ENCODE measurements at places on chromosomes 2 and 18.

DNA sequence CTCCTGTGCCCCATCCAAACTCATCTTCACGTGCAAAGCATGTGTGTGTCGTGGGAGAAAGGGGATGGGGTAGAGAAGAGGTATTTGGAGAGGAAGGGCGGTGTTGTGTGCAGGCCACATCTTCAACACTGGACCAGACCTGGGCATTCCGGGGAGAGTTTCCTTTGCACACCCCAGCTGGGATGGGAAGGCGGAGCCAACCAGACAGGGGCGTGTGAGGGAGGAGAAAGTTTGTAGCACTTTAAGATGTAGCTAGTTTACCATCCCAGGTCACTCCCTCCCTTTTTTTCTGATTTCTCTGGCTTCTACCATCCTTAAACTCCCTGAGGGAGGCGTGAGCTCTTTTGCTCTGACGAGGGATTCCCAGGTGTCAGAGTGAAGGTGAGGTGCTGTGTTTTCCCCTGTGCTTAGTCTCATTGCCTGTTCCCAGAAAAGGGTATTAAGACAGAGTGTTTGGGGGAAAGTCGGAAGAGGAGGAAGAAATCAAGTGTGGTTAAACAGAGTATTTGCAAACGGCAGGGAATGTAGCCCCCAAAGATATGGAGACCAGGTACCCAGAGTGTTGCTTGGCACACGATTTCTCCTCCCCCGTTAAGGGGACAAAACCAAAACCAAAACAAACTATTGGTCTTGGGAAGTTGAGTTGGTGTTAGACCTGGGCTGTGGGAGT, 1.6 kb downstream of the SETBP1 start:
- no peak for DNase-seq

GRCh38 chr2:147636886-147637285, 207.9 kb upstream of the ACVR2A start:
- DNase-seq, result peak; percentile 15

DNA sequence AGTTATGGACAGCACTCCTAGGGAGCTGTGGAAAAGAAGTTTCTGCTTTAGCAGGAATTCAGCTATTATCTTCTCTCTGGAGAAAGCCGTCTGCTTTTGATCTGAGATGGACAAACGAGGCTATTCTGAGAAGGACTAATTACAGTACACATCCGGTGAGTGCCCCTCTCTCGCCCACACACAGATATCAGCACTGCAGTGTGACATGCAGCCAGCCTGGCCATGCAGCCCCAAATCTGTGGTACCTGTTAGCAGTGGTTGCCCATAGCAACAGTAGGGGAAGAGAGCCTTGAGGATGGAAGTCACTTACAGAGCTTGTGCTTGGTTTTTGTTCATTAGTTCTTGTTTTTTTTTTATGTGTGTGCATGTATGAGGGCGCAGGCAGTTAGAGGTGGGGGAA, 73.9 kb upstream of the TRIB2 start:
- DNase-seq, result no peak

DNA sequence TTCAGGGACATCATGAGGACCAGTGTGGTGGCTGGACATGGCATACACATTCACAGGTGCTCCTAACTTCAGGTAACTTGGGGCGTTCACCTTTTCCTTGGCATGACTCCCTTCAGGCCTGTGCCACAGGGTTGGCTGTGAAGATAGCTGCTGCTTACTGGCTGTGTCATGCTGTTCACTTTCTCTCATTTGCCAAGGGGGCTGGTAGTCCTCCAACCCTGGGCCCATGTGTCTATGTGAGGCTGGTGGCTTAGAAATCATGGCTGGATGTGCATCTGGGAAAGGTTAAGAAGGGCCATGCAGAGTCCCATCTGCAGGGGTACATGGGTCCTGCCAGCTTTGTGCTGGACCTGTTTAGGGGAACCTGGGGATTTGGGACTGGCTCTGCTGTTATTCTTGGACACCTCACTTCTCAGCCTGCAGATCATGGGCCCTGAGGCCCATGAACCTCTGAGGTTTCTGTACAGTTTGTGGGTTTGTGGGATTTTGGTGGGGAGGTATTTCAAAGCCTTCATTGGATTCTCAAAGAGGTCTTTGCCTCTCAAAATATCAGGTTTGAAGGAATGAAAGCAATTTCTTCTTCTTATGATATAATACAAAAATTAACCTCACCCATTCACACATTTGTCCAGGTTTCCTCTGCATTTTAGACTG, 62.9 kb downstream of the FHOD3 start:
- DNase-seq, result no peak

GRCh38 chr18:57959278-57959677, 84.7 kb upstream of the NEDD4L start:
- peak; percentile 53 for DNase-seq

DNA sequence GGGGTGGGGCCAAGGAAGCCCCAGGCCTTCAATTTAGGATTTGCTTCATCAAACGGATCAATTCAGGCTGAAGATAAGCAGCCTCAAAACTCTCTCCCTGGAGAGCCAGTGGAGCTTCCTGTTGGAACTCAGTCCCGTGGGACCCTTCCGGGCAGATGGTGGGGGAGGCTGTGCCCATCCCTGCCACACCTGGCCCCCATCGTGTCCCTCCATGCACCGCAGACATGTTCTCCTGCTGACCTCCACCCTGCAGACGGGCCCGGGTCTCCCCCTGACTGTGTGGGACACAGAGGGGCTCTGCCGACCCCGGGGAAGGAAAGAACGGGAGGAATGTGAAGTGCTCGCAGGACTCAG, 144.2 kb downstream of the TPO start:
- DNase-seq, result no peak

- no peak for DNase-seq
These were observed 73.2 kb upstream of the DSC1 start for GRCh38 chr18:31235856-31236255.

DNA sequence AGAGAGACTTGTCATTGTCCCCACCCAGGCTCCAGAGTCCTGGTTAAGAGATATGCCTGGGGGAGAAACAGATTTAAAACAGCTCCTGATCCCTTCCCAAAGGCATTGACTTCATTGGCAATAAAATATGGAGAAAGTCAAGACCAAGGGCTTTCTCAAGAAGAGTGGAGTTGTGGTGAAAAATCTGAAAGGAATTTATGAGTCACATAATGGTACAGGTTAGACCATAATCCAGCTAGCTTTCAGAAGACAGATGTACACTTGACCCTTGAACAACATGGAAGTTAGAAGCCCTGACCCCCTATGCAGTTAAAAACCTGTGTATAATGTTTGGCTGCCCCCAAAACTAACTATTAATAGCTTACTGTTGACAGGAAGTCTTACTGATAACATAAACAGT, 599.1 kb upstream of the SOX11 start:
- no peak for DNase-seq

GRCh38 chr18:55375930-55376329, 212.1 kb downstream of the TCF4 start:
- no peak for DNase-seq

DNA sequence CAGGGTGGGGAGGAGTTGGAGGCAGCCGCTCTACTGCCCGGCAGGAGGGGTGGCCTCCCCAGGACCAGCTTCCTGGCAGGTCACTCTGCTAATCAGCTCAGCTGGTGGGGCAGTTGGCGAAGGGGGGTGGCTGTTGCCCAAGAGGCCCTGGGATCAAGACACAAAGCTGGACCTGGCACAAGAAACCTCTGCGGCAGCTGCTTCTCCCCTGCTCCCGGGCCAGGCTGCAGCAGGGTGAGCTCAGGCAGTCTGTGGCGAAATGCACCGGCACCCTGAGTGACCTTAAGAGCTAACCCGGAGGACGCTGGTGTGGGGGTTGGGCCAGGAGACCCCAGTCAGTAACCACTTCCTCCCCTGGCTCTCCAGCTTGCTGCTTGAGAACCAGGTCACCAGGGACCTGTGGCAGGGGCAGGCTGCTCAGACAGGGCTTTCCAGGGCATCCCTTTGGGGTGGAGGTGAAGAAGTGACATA, 31.1 kb downstream of the TOGARAM2 start:
- no peak for DNase-seq

DNA sequence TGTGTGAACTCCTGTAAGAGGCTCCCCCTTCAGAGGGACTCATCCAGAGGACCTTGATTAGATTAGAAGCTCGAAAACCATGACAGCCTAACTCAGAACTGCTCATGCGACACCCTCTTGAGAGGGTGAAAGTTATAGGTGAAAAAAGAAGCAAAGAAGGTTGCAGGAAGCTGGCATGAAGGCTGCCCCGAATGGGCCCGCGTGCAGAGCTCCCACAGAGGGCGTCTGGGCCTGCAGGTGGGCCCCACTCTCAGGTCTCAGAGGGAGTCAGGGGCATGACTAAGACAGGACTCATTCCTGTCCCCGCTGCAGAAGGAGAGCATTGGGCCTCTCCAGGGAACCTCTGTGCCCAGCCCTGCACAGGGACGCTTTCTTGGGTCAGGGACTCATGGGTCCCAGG, 235.4 kb downstream of the EIPR1 start:
- no peak for DNase-seq

GRCh38 chr2:37871456-37872191, 53.5 kb upstream of the RMDN2 start:
- DNase-seq, result no peak

GRCh38 chr18:79576686-79577351, 102.8 kb upstream of the CTDP1 start:
- peak; percentile 84 for DNase-seq

GRCh38 chr2:191218292-191218898, 26.8 kb upstream of the MYO1B start:
- DNase-seq, result peak; percentile 50

- no peak for DNase-seq
These were observed 182.1 kb upstream of the CCDC68 start for GRCh38 chr18:55141318-55141717.

- no peak for DNase-seq
These were observed 10.7 kb upstream of the GYPC start for GRCh38 chr2:126645211-126645618.

- DNase-seq, result no peak
These were observed 39.4 kb downstream of the SPC25 start for GRCh38 chr2:168850846-168851245.

DNA sequence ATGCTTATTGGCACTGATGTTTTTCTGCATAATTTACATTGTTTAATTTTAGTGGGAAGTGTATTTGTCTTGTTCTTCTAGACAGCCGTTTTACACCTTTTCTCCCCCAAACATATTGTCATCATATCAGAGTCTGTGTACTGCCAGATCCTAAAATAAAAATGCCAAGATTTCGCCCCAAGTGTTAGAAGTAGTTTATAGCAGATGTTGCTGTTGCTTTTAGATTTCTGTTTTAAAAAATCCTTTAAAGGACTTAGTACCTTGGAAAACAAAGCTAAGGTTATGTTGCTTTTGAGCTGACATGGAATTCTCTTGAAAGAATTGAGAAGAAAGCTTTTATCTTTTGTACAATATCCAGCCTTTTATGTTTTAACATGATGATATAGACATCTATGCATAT, 36.0 kb downstream of the NAB1 start:
- no peak for DNase-seq

DNA sequence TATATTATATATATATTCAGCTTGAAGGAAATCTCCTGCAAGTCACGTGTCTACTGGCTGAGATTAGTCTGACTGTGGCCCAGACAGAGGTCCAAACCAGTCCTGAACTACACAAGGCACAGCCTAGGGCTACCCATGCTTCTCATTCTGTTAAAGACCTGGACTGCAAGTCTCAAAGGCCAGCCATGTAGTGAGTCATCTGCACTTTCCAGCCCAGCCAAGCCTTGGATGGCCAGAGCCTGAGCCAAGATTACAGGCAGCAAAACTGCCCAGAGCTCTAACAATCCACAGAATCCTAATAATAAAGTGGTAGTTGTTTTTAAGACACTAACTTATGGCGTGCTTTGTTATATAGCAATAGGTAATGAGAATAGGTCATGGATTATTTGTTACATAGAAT, 259.6 kb downstream of the SS18 start:
- DNase-seq, result no peak

DNA sequence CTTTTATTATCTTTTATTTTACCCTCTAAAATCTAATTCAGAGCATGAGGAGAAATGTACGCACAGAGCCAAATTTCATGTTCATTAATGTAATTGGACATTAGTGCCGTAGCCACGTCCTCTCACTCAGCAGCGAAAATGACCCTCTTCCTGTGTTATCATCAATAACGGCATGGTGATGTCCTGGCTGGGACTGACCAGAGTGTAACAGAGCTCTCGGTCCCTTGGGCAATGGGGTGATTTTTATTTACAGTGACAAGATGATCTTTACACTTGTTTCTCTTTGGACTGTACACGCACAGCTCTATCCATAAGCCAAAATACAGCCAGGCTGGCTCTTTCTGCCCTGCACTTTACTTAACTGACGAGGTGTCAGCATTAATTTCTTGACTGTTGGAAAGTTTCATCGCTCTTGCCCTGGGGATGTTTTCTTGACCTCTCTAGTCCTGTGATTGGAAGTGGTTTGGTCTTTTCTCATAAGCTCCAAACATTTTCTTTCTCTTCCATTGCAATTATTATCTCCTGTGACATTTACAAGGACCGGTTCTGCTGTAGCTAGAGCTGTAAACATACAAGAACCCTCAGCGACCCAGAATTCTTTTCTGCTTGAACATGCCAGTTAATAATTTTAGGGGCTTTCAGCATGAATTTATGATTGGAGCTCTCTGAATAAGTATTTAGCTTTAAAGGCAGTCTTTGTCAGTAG, 308.0 kb upstream of the PIK3C3 start:
- DNase-seq, result no peak

DNA sequence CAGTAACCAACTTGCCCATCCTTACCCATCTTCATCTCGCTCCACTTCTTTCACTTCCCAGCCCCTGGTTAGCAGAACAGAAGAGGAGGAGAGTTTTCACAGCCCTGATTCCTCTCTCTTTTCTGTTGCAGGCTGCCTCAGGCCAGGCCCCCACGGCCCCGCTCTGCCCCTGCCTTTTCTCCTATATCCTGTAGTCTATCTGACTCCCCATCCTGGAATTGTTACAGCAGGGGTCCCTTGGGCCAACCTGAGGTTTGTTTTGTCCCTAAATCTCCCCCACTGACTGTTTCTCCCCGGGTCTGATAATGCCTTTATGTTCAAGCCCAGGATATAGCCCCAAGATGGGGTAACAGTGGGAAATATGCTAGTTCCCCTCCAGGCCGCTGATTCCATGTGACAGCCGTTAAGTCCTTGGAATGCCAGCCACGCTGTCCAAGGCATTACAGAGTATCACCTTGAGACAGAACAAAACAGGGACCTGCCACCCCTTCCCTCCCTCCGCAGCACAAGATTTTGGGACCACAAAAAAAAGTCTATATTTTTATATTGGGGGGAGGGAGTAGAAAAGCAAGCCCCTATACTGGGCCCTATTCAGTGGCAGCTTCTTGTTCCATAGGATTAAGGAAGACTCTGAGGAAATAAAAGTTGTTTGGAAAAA, 1.4 kb downstream of the OST4 start:
- no peak for DNase-seq

GRCh38 chr2:39522518-39522877, 85.4 kb upstream of the MAP4K3 start:
- DNase-seq, result no peak

- DNase-seq, result no peak
These were observed 44.7 kb downstream of the ANKRD44 start for GRCh38 chr2:197265924-197266323.

GRCh38 chr2:30472326-30472725, 25.3 kb downstream of the LCLAT1 start:
- DNase-seq, result no peak

Data from pons (tissue), 1 donor.